ENCODE measurements at places on chromosomes 6 and 20.

DNA sequence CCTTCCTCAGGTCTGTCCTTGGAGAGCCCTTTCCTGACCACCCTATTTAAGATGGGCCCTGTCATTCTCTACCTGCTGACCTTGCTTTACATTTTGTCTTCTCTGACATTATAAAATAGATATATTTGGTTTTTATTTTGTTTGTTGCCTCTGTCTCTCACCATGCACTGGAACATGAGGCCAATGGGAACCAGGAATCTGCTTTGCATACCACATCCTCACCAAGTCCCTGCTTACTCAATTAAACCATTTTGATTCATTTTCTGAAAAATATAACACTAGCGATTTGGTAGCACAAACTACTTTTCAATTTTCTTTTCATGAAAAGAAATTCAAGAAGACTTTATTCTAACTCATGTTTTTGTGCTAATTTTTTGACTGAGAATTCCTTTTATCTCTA is 32.8 kb upstream of the POPDC3 start:
- no peak for DNase-seq

- no peak for DNase-seq
These were observed 5.4 kb downstream of the RBL1 start for GRCh38 chr20:37090407-37090806.

GRCh38 chr6:111750753-111751673 is 122.2 kb downstream of the FYN start:
- no peak for DNase-seq

DNA sequence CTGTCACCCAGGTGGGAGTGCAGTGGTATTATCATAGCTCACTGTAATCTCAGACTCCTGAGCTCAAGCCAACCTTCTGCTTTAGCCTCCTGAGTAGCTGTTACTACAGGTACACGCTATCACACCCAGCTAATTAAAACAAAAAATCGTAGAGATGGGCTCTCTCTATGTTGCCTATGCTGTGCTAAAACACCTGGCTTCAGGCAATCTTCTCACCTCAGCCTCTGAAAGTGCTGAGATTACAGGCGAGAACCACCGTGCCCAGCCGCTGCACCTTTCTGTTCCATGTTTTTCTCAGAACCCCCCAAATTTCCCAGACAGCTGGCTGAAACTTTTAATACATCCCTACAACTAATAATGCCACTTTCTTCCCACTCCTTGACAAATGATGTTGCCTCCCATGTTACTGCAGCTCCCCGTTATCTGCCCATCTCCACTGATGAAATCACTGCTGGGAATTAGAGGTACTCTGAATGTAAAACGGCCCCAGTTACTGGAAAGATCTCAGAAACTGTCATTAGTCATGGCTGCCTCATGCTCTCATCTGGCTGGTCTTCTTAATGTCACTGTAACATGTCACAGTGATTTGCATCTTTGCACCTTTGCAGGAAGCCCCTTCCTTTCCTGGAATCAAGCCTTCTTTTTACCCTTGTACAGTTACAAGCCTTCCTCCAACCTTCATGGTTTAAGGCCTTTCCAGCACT is 697.5 kb downstream of the PRKN start:
- DNase-seq, result no peak

GRCh38 chr6:35470663-35471120 is 2.5 kb downstream of the RPL10A start:
- DNase-seq, result no peak

- no peak for DNase-seq
These were observed 65.6 kb upstream of the HTR1E start for GRCh38 chr6:86871681-86872080.

DNA sequence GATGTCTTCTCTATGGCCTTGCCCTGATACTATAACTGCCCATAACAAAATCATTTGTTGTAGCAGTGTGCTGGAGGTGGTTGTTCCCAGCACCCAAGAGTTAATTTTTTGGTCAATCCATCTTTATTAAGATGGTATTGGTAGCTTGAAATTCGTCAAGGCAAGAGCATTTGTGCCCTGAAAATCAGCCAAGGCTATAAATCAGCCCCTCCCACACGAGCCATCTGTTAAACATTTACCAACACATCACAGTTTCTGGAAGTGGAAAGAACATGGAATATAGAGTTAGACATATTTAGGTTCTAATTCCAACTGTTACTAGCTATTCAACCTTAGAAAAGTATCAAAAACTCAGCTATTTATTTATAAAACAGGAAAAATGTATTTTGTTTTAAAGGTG is 888.4 kb upstream of the GJE1 start:
- no peak for DNase-seq

DNA sequence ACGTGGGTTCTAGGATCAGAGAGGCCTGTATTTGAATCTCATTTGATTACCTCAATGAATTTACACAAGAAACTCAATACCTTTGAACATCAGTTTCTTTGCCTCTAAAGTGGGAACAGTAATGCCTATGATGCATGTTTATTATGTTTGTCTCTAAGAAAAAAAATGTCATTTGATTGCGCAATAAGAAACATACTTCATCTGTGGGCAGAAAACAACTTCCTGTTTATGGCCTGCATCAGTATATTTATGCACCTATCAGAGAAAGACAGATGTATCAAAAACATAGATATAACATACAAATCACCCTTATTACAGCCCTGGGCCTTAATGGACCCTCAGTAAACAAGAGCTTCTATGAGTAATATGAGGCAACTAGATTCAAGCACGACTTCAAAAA is 516.4 kb upstream of the ARID1B start:
- no peak for DNase-seq

DNA sequence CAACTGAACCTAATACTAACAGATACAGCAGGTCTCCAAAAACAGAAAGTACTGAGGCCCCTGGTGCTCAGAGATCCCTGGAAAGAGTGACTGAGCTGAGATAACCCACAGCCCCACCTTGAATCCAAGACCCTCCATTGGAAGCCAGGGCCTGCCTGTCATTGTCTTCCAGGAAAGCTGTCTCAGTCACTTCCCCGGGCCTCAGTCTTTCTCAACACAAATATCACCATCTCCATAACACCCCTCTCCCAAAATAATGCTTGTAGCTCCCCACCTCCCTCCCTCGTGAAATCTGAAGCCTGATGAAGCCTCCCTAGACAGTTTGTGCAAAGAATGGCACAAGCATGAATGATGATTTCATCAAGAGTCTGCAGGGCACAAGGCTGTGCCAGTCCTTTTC is 138.2 kb upstream of the LRFN2 start:
- no peak for DNase-seq

DNA sequence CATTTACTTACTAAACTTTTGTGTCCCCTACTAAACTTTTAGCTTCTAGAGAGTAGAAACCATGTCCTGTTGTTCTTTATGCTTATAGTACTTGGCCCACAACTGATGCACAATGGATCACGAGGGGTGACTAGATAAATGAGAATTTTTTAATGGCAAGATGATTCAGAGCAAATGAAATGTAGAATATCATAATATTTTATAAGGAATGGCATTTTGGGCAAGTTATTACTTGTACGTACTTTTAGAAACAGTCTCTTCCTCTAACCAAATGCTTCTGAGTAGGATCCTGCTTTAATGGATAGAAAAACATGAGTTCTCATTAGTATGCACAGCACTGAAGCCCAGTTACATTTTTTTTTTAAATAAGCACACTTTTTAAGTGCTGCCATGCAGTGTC is 336.3 kb downstream of the NRN1 start:
- no peak for DNase-seq

- no peak for DNase-seq
These were observed at the start of gene COL19A1 for GRCh38 chr6:69866351-69866769. COL19A1 (plus strand) TSS chr6:69866556; CDS start chr6:69879568, 13,012 bp downstream.

GRCh38 chr6:158787395-158787794 is 31.8 kb downstream of the EZR start:
- no peak for DNase-seq

GRCh38 chr6:27414996-27415395 is 26.4 kb downstream of the ZNF391 start:
- DNase-seq, result no peak

- DNase-seq, result no peak
These were observed 10.4 kb upstream of the THBS2 start for GRCh38 chr6:169263836-169264608.

GRCh38 chr20:14142964-14143627 is 147.8 kb downstream of the MACROD2 start:
- DNase-seq, result no peak

DNA sequence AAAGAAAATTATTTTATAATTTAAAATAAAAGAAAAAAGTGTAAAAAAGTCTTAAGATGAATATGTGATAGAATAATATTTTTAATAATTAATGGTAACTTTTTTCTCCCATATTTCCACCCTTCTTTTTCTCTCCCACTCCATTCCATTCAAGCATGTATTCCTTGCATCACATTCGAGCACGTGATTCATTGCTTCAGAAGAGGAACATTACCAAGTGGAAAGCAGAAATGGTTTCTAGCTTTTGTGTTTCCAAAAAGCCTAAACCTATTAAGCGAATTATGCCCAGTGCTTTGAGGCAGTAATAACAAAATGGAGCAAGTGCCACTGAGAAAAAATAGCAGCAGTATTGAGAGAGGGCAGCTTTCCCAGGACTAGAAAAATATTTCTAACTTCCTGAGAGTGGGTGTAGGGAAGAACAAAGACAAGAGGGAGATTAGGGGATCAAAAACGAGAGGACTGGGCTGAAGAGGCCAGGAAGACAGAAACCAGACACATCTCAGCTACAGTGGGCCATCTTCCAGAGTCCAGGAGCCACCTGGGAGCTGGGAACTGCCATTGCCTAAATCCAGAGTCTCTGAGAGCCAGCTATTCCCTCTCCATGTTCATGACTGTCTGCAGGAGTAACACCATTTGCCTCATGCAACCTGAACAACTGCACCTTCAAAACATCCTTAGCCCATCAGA is 15.0 kb upstream of the AKIRIN2 start:
- no peak for DNase-seq

DNA sequence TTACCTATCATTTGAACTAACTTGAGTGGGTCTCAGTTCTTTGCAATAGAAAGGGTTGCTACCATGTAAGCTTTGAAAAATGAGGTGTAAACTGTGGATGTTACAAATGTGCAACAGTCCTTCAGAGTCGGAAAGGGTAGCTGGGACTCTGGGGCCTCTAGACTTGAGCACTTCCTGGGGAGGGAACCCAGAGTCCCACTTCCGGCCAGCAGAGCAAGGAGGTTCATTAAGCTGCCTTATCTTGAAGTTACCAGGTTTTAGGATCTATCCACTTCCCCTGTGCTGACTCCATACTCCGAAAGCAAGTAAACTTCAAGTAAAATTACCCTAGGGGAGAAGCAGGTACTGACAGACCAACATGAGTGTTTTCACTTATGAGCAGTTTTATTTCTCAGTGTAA is 9.4 kb downstream of the TRIM10 start:
- DNase-seq, result no peak

- DNase-seq, result no peak
These were observed 286.9 kb upstream of the BMP2 start for GRCh38 chr20:6480328-6481200.

- DNase-seq, result no peak
These were observed 32.2 kb downstream of the PRPH2 start for GRCh38 chr6:42690151-42690702.
